ENCODE measurements at places on chromosomes 4 and X.

GRCh38 chr4:146545102-146545501 lies 23.4 kb upstream of the SLC10A7 start:
- H3K4me1 ChIP-seq = no peaks in the 10 kb centered on the region
- no peak overlapping the region for H3K27ac ChIP-seq
- H3K4me3 ChIP-seq = no peak overlapping the region
- H3K27me3 ChIP-seq = no peaks in the 10 kb centered on the region
- no peaks in the 10 kb centered on the region for H3K36me3 ChIP-seq

DNA sequence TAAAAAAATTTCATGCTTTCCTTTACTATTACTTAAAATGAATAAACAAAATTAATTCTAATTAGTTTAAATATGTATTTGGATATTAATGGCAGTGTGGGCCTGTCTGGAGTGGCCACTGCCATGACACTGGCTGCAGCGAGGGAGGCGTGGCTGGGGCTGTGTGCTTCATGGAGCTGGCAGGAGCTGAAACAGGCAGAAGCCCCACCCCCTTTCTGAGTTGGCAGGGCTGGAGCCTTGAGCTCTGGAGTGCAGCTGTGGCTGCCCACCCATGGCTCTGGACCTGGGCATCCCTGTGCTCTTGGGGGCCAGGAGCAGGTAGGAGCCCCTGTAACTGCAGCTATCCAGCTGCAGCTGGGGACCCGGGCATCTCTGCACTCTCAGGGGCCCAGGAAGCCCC lies 8.2 kb upstream of the HSD17B11 start:
- no peaks in the 10 kb centered on the region for H3K27me3 ChIP-seq
- no peaks in the 10 kb centered on the region for H3K4me1 ChIP-seq
- peak; percentile 21 for DNase-seq
- no peak overlapping the region for H3K27ac ChIP-seq

- H3K4me3 ChIP-seq = no peak overlapping the region
- no peak for DNase-seq
- no peak overlapping the region for H3K27ac ChIP-seq
- peaks cover 7% of the 10 kb centered on the region for H3K4me1 ChIP-seq
- H3K36me3 ChIP-seq = no peaks in the 10 kb centered on the region
These were observed 33.6 kb upstream of the CCNG2 start for GRCh38 chr4:77123411-77123810.

- H3K4me3 ChIP-seq = no peak overlapping the region
- H3K4me1 ChIP-seq = peaks cover 42% of the 10 kb centered on the region
- H3K27ac ChIP-seq = no peak overlapping the region
- DNase-seq = no peak
- H3K27me3 ChIP-seq = no peaks in the 10 kb centered on the region
These were observed 25.9 kb upstream of the RBPJ start for GRCh38 chr4:26294904-26295303.

- no peak for DNase-seq
- H3K4me3 ChIP-seq = no peak overlapping the region
- H3K4me1 ChIP-seq = no peaks in the 10 kb centered on the region
- no peaks in the 10 kb centered on the region for H3K27me3 ChIP-seq
- H3K36me3 ChIP-seq = no peaks in the 10 kb centered on the region
These were observed 86.9 kb upstream of the NWD2 start for GRCh38 chr4:37157476-37158167.

DNA sequence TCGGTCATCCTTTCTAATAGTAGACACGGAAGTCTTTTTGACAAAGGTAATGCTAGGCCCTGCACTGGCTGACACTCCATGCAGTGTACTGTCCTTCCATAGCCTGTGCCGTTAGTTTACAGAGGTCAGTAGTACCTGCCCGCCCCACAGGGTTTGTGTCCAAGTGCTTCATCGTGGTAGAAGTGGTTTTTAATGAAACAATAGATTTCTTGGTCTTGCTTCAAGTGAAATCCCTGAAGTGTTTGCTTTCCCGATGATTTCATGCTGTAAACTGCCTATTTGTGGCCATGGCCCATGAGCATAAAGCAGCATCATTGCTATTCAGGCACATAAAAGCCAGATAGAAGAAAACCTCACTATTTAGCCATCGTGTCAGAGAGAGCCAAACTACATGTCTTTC lies 139.3 kb downstream of the GPR143 start:
- no peaks in the 10 kb centered on the region for H3K27me3 ChIP-seq
- H3K36me3 ChIP-seq = no peaks in the 10 kb centered on the region
- H3K4me3 ChIP-seq = no peak overlapping the region
- DNase-seq = no peak
- H3K4me1 ChIP-seq = 0 out of 2 replicates have a peak, but pooled peaks cover 2% of the 10 kb centered on the region
- no peak overlapping the region for H3K27ac ChIP-seq

DNA sequence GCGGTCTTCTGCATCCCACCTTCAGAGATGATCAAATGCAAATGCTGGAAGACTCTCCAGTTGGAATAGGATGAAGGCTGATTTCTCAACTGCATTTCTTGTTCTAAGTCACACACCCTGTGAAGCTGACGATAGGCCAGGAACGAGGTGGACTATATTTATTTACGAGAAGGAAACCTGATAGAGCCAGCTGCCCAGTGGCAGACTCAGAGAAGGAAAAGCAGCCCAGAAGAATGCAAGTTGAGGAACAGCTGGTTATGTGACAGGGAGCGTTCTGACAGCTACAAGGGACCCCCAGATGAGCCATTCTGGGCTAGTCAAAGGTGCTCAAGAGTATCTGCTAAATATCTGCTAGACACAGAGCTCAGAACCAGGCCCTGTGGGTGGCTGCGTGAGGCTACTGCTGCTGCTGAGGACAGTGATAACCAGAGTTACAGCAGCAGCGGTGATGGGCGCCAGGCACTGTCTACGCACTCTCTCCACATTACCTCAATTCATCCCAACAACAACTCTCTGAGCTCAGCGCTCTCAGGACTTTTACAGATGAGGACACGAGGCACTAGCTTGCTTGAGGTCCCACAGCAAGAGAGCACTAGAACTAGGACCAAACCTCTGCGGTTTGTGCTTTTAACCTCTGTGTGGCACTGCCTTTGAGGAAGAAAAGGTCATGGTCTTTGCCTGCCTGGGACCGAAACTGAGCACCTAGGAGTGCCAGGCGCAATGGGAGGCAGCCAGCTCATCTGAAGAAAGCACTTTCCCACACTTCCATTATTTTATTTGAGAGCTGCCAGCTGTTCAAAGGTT lies 69.0 kb downstream of the GATB start:
- H3K4me3 ChIP-seq = peak overlapping the region; percentile 12
- H3K27ac ChIP-seq = peak overlapping the region; percentile 88
- peak; percentile 65 for DNase-seq
- no peaks in the 10 kb centered on the region for H3K27me3 ChIP-seq
- H3K4me1 ChIP-seq = peaks cover 41% of the 10 kb centered on the region
